ENCODE measurements at places on chromosomes 5 and 9. TPM values are rescaled to one million over a fixed set of nuclear protein-coding genes. Genes with fewer than 3 reads are reported as not detected.

DNA sequence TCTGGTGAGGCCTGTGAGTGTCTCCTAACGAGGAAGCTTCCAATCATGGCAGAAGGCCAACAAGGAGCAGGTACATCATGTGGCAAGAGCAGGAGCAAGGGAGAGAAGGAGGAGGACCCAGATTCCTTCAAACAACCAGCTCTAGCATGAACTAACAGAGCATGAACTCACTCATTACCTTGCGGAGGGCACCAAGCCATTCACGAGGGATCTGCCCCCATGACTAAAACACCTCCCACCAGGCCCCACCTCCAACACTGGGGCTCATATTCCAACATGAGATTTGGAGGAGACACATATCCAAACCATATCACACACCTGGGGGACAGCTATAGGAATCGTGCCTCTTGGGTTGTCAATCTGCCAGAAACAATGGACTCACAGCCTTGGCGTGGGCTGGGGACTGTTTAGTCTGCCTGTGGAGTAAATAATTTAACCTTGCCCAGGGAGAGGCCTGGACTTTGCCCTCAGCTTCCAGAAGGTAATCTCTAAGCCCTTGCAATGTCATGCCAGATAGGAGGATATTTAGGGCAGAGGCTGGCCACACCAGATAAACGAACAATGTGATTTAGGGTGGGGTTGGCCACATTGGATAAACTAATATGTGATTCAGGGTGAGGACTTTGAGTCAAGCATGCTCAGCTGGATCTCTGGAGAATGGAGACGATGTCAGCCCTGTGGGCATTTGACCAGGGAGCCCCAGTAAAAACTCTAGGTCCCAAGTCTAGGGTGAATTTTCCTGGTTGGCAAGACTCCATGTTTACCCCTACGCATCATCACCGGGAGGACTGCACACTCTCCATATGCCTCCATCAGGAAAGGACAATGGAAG lies 13.6 kb upstream of the VDAC1 start:
- DNase-seq, result no peak

- peak; percentile 86 for DNase-seq
These were observed 64.8 kb upstream of the RANBP6 start for GRCh38 chr9:6080154-6080716.

The IGFBPL1 gene
- polyA plus RNA-seq, result not detected

The PCDH12 gene
- not detected for polyA plus RNA-seq

DNA sequence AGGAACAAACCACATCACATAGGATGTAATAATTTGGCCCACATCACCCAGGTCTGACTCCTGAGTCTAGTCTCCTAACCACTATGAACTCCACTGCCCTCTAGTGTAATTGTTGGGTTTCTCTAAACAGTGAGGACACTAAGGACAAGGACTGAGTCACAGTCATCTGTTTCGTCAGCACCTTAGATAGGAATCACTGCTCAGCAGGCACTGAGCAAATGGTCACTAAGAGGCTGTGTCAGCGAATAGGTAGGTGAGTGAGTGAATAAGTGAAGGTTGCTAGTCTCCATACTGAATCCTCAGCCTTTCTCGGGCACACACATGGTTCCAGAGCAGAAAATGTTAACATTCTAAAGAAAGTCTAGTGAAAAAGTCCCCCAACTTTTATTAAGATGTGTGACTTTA lies 278.6 kb downstream of the SPOCK1 start:
- DNase-seq, result no peak

The NTNG2 gene
- 0.50 TPM for polyA plus RNA-seq

- DNase-seq, result peak; percentile 73
These were observed 234.4 kb upstream of the MPDZ start for GRCh38 chr9:13513716-13514444.

- no peak for DNase-seq
These were observed 158.0 kb downstream of the DEPDC1B start for GRCh38 chr5:60541980-60542379.

- no peak for DNase-seq
These were observed 97.9 kb downstream of the FSTL4 start for GRCh38 chr5:133514456-133514855.

The ARHGEF37 gene
- 4.4 TPM for polyA plus RNA-seq

GRCh38 chr5:118060833-118061232 lies 927.5 kb downstream of the DTWD2 start:
- DNase-seq, result no peak

DNA sequence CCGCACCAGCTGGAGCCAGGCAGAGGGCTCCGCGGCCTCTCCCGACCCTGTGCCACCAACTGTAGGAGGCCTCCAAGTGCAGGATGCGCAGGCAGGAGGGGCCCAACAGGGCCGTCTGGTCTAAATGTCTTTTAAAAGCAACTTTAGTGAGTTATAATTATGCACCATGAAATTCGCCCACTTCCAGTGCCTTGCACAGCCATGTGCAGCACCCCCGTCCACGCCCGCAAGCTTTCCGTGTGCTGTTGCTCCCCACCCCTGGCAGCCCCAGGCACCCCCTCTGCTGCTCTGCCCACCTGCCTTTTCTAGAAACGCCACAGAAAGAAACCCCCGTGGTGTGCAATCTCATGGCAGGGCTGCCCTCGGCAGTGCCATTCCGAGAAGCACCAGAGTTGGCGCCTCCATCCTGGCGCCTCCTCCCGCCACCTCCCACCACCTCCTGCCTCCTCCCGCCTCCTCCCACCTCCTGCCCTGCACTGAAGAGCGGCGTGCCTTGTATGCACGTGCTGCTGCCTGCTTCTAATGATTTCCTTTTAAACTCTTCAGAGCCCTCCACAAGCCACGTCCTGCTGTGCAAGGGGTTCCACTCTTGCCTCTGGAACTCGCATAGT lies 7.5 kb upstream of the SLC6A18 start:
- no peak for DNase-seq

GRCh38 chr5:131084436-131084835 lies 80.6 kb downstream of the HINT1 start:
- DNase-seq, result no peak

GRCh38 chr9:99296291-99296951 lies 74.3 kb downstream of the SEC61B start:
- DNase-seq, result peak; percentile 46

The ADAMTS19 gene
- polyA plus RNA-seq, result 19.9 TPM

DNA sequence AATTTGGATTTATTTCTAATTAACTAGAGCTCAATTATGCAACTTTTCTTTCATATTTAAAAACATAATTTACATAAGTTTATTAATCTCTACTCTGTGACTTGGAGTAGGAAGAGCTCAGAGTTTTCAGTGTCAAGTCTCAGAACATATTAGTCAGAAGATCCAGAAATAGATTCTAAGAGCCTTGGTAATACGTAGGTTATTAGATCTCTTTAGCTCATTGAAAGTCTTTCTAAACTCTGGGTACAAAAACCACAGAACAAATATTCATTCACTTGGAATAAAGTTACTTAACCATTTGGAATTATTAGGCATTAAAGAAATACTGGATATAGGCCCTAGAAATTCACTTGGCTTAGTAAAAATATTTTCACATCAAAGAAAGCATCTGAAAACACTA lies 26.3 kb upstream of the ISCA1 start:
- no peak for DNase-seq

DNA sequence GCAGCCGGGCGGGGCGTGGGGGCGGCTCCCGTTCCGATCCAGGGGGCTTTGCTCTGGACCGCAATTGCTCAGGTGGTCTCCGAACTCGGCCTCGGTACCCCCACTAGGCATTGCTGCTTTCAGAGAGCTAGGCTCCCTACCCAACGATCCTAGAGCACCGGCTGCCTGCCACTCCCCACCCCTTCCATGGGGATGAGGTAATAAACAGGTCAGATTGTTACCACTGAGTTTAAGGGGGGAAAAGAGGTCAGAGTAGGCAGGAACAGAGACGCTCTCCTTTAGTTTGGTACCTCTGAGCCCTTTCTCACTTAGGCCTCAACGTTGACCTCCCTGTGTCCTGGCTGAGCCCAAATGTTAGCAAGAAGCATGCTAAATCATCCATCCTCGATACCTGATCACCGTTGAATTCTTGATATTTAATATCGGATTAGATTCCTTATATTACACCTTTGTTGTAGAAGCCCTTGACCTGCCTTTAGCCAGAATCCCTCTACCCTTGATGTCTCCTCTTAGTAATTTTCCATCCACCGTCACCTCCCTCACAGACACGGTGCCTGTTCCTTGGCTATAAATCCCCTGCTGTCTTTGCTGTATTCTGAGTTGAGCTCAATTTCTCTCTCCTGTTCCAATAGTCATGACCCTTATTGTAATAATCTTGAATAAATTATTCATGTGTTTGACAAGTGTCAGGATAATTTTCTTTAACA lies 588 bp upstream of the PLPP1 start:
- no peak for DNase-seq

- no peak for DNase-seq
These were observed 652 bp upstream of the TMEM161B start for GRCh38 chr5:88269222-88269771.

DNA sequence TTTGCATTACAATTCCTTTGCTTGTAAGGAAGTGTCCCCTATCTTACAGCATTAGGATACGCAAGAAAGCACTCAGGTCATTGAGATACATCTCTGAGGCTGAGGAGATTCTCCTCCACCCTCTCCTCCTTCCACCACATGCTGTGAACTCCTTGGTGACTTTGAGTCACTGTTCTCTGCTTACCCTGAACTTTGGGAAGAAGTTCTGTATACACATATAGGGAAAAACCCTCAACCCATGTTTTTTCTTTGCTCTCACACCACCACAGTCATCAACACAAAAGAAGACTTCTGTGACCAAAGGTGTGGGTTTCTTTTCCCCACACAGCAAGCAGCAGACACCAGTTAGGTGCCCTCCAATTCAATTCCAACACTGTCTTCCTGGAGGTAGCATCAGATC lies 38.1 kb downstream of the CNOT6 start:
- DNase-seq, result no peak

The COL23A1 gene
- polyA plus RNA-seq, result 6.2 TPM

The FOXD4 gene
- polyA plus RNA-seq, result 0.62 TPM

The CDX1 gene
- polyA plus RNA-seq, result not detected

GRCh38 chr5:160171666-160172065 lies 52.4 kb upstream of the PWWP2A start:
- no peak for DNase-seq

GRCh38 chr9:86604741-86605140 lies 250.5 kb upstream of the TUT7 start:
- no peak for DNase-seq

- no peak for DNase-seq
These were observed 582.6 kb downstream of the PSAT1 start for GRCh38 chr9:78879324-78880100.

DNA sequence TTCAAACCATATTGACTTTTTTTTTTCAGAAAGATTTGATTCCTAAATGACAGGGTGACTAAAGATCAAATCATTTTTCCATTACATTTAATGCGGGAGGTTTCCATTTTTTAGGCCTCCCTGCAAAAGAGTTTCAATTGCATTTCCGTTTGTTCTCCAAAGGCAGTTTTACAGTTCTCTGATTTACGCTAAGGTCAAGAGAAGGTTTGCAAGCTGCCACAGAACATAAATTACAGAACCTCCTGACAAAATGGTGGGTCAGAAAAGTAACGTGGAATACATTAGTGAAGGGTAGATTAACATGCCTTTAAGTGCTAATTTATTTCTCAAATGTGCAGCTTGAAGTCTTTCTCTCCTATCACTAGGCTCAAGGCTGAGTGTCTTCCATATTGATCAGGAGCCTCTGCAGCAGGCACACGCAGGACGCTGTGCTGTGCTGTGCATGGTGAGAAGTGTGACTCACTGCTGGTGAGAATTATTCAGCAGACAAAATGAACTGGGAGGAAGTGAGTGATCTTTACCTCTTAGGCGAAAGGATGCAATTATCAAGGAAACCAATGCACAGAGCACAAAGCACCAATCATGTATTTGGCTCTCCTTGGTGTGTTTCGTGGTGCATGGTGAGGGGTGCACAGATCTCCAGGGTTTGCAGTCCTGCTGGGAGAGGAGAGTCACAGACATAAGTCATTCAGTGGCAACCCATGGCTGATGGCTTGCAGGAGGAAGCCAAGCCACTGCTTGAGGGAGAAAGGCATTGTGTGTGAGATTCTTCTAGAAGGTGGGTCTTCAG lies 136.3 kb downstream of the TENT4A start:
- DNase-seq, result no peak

- no peak for DNase-seq
These were observed 5.5 kb upstream of the SPATA6L start for GRCh38 chr9:4671737-4672136.

The SLC23A1 gene
- 0.54 TPM for polyA plus RNA-seq

DNA sequence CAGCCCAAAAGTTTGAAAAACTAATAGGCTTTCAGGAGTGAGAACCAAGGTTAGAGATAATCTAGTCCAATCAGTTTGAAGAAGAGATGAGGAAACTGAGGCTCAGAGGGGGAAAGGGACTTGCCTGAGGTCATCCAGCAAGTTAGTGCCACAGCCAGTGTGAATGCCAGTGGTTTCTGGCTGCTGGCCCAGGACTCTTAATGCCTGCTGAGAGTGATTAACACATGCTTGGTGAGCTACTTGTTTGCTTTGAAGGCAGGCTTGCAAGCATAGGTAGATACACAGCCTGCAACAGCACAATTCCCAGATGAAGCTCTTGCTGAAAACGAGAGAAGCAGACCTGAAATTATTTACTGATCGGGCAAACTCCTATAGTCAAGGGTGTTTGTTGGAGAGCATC lies 591.6 kb upstream of the SGCD start:
- DNase-seq, result no peak

The HRH2 gene
- polyA plus RNA-seq, result 0.89 TPM

DNA sequence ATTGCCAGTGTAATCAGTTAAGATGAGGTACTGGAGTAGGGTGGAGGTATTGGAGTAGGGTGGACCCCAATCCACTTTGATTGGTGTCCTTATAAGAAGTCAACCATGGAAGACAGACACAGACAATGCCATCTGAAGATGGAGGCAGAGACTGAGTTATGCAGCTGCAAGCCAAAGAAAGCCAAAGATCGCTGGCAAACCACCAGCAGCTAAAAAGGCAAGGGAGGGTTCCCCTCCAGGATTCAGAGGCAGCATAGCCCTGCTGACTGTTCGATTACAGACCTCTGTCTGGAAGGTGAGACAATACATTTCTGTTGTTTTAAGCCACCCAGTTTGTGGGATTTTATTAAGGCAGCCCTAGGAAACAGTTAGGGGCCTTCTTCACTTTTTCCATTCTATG lies 30.5 kb upstream of the CKMT2 start:
- DNase-seq, result no peak

- DNase-seq, result no peak
These were observed 13.2 kb downstream of the GZMK start for GRCh38 chr5:55037046-55037771.

- DNase-seq, result no peak
These were observed 19.2 kb downstream of the NKD2 start for GRCh38 chr5:1027631-1028441.

GRCh38 chr9:121638399-121638798 lies 13.0 kb upstream of the DAB2IP start:
- DNase-seq, result no peak

The AK8 gene
- polyA plus RNA-seq, result not detected

The GRM6 gene
- 0.42 TPM for polyA plus RNA-seq

All from muscle of arm (tissue), 14 donors.